Hippocampal formation (tissue), 2 donors: ENCODE measurements at places on chromosomes 12 and 14.

- peak; percentile 88 for DNase-seq
These were observed 37.3 kb downstream of the AKAP6 start for GRCh38 chr14:32366256-32366879.

GRCh38 chr14:42719391-42719790 is 1112.7 kb downstream of the LRFN5 start:
- no peak for DNase-seq

DNA sequence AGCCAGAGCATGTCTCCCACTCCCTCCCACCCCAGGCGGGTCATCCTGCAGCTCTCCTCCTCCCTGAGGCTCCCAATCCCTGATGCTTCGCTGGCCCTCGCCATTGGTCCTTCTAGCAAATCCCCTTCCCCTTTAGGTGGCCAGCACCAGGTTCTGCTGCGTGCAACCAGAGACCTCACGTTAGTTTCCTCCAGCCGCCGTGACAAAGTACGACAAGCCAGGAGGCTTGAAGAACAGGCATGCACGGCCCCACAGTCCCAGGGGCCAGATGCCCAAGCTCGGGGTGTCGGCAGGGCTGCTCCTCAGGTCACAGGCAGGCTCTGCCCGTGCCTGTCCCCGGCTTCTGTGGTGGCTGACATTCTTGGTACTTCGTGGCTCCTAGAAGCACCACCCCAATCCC is 95.8 kb downstream of the RIMBP2 start:
- no peak for DNase-seq

GRCh38 chr12:13606290-13606689 is 375.1 kb downstream of the GRIN2B start:
- DNase-seq, result no peak
